ENCODE measurements at places on chromosomes 7 and 10. TPM values are rescaled to one million over a fixed set of nuclear protein-coding genes. Genes with fewer than 3 reads are reported as not detected.

DNA sequence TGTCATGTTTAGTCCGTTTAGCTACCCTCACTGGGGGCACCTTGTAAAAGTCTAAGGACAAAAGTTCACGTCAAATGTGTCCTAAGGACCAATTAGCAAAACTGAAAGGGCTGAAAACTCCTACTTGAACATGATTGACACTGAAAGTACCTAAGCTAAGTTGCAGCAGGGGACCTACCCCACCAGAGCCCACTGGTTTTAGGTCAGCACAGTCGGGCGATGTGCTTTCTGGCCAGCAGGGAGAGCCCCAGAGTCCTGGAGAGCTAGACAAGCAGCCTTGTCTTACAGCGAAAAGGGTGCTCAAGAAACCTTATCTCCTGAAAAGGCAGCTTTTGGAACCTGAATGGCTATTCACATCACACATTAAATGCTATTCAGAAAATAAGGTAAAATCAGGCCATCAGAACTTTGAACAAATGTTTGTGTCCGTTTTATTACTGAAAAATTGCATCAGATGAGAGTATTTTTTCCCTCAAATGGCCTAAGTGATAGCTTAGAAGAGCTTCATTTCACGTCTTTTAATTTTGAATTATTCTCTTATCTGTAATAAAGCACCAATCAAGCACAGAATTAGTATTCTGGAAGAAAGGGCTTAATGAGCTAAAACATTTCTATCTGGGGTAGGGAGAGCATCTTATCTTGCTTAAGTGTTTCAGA, 52.2 kb upstream of the MKI67 start:
- peak; percentile 17 for DNase-seq

Gene HTR5A
- not detected for total RNA-seq

Gene PON1
- 0.78 TPM for total RNA-seq

GRCh38 chr10:109880886-109881768, 42.2 kb downstream of the XPNPEP1 start:
- DNase-seq: no peak

DNA sequence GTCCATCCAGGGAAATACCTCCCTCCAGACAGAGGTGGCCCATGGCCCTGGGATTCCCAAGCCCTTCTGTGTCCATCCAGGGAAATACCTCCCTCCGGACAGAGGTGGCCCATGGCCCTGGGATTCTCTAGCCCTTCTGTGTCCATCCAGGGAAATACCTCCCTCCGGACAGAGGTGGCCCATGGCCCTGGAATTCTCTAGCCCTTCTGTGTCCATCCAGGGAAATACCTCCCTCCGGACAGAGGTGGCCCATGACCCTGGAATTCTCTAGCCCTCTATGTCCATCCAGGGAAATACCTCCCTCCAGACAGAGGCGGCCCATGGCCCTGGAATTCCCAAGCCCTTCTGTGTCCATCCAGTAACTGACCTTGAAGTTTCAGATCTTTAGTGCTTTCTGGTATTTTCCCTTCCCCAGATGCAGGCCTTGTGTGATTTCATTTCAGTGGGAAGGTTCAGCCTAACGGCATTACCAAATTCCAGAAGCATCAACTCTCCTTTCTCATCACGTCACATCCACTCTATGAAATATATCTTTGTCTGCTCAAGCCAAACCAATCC, 28.8 kb upstream of the DIP2C start:
- no peak for DNase-seq

Gene PRPS1L1
- total RNA-seq: not detected

GRCh38 chr7:100667331-100668068, 6.0 kb upstream of the GNB2 start:
- no peak for DNase-seq

Gene FAM25A
- not detected for total RNA-seq

Gene SPAM1
- not detected for total RNA-seq

DNA sequence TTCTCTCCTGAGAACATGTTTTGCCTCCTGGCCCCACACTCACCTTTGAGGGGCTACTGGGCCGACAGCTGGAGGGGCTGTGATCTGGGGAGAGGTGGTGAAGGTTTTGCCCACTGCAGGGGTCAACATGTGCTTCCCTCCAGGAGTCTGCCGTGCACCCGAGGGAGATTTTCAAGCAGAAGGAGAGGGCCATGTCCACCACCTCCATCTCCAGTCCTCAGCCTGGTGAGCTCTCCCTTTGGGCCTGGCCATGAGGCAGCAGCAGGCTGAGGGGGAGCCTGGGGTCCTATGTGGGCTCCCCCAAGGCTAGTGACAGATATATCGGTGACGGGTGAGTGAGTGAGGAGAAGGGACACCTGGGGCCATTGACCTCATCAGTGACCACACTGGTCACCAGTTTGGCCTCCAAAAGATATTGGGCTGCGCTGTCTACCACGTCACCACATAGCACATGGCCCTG, 6.6 kb downstream of the PGAM2 start:
- no peak for DNase-seq

GRCh38 chr10:61751599-61751998, 88.9 kb downstream of the CABCOCO1 start:
- no peak for DNase-seq

- DNase-seq: no peak
Measured at GRCh38 chr10:75023074-75023473, 88.4 kb upstream of the SAMD8 start.

Gene SPOCK2
- 0.34 TPM for total RNA-seq

Gene PRRT4
- 0.16 TPM for total RNA-seq

GRCh38 chr10:59342000-59342399, 20.3 kb downstream of the FAM13C start:
- DNase-seq: no peak

Gene C10orf67
- 0.18 TPM for total RNA-seq

DNA sequence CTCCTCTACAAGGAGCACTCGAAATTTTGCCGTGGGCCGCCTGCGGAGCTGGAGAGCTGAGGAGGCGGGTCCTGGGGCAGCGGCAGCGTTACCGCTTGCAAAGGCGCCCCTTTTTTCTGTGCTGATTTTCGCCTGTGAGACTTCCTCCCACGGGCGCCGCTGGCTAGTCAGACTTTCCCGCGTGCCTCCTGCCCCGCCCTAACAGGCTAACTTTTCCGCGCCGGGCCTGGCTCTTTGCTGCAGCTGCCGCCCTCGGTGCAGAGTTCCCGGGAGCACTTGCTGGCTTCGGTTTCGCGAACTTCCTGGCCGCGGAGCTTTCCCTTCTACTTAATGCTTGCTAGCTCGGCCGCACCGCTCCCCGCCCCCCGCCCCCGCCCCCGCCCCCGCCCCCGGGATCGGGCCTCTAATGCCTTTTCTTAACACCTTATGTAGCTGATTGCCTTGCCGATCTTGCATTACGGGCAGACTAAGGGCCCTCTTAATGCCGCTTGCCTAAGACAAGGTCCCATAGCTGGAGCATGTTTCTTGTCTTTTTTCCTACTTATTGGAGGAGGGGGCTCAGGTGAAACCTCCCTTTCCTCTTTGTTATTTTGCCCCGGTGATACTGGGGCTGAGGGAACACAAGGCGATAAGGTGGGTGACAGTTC, 37.9 kb upstream of the RASGEF1A start:
- DNase-seq: peak; percentile 49

GRCh38 chr7:131235489-131236317, 92.0 kb upstream of the MKLN1 start:
- peak; percentile 53 for DNase-seq

- no peak for DNase-seq
Measured at GRCh38 chr10:121524157-121524817, 74.0 kb downstream of the FGFR2 start.

Gene SND1
- 178 TPM for total RNA-seq

Gene C10orf53
- total RNA-seq: not detected

- no peak for DNase-seq
Measured at GRCh38 chr10:78572565-78572964, 496.2 kb upstream of the ZMIZ1 start.

Gene CPA4
- not detected for total RNA-seq

- no peak for DNase-seq
Measured at GRCh38 chr7:142889816-142890215, 4.3 kb upstream of the TRPV6 start.

Gene CACNB2
- total RNA-seq: not detected

DNA sequence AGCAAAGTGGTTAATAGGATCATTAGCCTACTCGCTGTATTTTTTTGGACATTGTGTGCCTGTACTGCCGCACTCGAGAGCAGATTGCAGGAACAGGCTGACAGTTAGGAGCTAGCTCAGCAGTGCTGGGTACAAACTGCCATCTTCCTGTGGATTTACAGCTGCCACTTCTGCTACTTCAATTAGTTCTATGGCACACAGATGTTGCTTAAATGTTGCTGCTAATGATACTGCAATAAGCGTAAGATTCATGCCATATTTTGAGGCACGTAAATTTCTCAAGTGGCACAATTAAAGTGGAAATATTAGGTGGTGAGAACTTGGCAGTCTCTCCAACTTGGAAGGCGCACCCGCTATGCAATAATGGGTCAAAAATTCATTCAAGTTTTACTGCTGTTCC, 171.9 kb downstream of the EBF3 start:
- no peak for DNase-seq
